ENCODE measurements at places on chromosomes 1 and 21.

GRCh38 chr1:24503059-24503751, 569 bp downstream of the RCAN3 start:
- H3K4me1 ChIP-seq = peaks cover 74% of the 10 kb centered on the region
- DNase-seq = peak; percentile 40
- no peaks in the 10 kb centered on the region for H3K27me3 ChIP-seq
- peaks cover 11% of the 10 kb centered on the region for H3K36me3 ChIP-seq

GRCh38 chr1:59266180-59266926, 30.5 kb upstream of the FGGY start:
- H3K27ac ChIP-seq = no peak overlapping the region
- DNase-seq = no peak
- H3K4me3 ChIP-seq = no peak overlapping the region
- H3K4me1 ChIP-seq = no peaks in the 10 kb centered on the region
- H3K36me3 ChIP-seq = no peaks in the 10 kb centered on the region

GRCh38 chr1:220685879-220686278, 4.3 kb upstream of the C1orf115 start:
- no peak overlapping the region for H3K4me3 ChIP-seq
- no peak for DNase-seq
- H3K27ac ChIP-seq = no peak overlapping the region
- H3K27me3 ChIP-seq = peaks cover 5% of the 10 kb centered on the region
- H3K4me1 ChIP-seq = peaks cover 4% of the 10 kb centered on the region
- no peaks in the 10 kb centered on the region for H3K36me3 ChIP-seq

- H3K27ac ChIP-seq = no peak overlapping the region
- H3K27me3 ChIP-seq = peaks cover 15% of the 10 kb centered on the region
- H3K4me1 ChIP-seq = no peaks in the 10 kb centered on the region
- DNase-seq = no peak
- H3K4me3 ChIP-seq = no peak overlapping the region
These were observed 5.3 kb downstream of the GABRD start for GRCh38 chr1:2024451-2024850.

GRCh38 chr1:185062710-185063370, 17.5 kb downstream of the RNF2 start:
- H3K4me3 ChIP-seq = no peak overlapping the region
- no peaks in the 10 kb centered on the region for H3K27me3 ChIP-seq
- H3K27ac ChIP-seq = no peak overlapping the region
- peaks cover 20% of the 10 kb centered on the region for H3K4me1 ChIP-seq

- no peaks in the 10 kb centered on the region for H3K4me1 ChIP-seq
- no peaks in the 10 kb centered on the region for H3K27me3 ChIP-seq
- H3K4me3 ChIP-seq = no peak overlapping the region
- H3K27ac ChIP-seq = no peak overlapping the region
These were observed 161.2 kb downstream of the HMCN1 start for GRCh38 chr1:185895208-185895900.

- H3K27me3 ChIP-seq = no peaks in the 10 kb centered on the region
- H3K4me1 ChIP-seq = no peaks in the 10 kb centered on the region
- no peak overlapping the region for H3K27ac ChIP-seq
- H3K36me3 ChIP-seq = no peaks in the 10 kb centered on the region
These were observed 11.7 kb upstream of the MYOCOS start for GRCh38 chr1:171610385-171610784.

GRCh38 chr1:246680190-246680589, 44.0 kb upstream of the SCCPDH start:
- no peak overlapping the region for H3K27ac ChIP-seq
- no peak overlapping the region for H3K4me3 ChIP-seq
- no peak for DNase-seq
- no peaks in the 10 kb centered on the region for H3K4me1 ChIP-seq
- H3K27me3 ChIP-seq = no peaks in the 10 kb centered on the region

DNA sequence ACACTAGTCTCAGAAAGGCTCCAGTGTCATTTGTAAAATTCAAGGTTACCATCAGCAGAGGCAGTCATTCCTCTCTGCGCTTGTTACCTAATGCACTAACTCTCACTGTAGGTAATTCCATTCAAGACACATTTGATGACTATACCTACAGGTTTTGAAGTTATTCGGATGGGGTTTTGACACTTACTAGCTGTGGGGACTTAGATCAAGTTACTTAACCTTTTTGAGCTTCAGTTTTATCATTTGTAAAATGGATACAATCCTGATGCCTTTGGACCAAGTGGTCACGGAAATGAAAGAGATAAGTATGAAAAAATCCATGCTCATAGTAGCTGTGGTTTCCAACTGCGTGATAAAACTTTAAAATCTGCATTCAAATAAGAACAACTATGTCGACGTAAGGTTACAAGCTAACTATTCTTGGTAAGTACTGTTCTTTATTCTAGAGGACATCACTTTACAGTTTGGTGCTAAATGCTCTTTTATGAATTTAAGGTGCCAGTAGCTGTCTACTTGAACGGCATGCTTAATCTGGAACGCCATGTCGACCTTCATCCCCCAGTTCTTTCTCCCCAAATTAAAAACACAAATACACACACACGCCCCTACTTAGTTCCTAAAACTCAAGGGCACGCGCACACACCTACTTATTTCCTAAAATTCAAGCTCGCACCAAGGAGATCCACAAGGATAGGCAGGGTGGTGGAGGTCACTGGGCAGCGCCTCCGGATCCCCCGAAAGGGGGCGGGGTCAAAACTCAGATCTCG, 550 bp upstream of the NFYC start:
- peaks cover 49% of the 10 kb centered on the region for H3K4me1 ChIP-seq
- H3K4me3 ChIP-seq = peak overlapping the region; percentile 89
- no peak for DNase-seq
- H3K36me3 ChIP-seq = peaks cover 32% of the 10 kb centered on the region
- no peaks in the 10 kb centered on the region for H3K27me3 ChIP-seq

DNA sequence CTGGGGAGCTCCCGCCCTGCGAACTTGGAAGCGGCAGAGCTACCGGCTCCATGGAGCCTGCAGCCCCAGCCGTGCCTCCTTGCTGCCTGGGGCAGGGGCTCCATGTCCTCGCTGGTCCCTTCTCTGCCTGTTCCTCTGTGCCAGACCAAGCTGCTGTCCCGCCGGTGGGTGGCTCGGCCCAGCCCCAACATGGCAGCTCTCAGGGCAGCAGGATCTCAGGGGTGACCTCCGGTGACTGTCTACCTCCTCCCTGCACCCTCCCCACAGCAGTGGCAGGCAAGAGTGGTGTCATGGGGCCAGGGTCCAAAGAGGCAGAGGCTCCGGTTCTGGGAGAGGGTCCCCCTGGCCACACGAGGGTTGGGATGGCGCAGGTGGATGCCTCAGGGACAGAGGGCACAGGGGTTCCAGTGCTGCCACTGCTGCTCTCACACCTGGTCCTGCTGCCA, 45.8 kb downstream of the ATP6V1G3 start:
- peaks cover 2% of the 10 kb centered on the region for H3K27me3 ChIP-seq
- DNase-seq = no peak
- H3K4me1 ChIP-seq = peaks cover 8% of the 10 kb centered on the region
- no peak overlapping the region for H3K27ac ChIP-seq

DNA sequence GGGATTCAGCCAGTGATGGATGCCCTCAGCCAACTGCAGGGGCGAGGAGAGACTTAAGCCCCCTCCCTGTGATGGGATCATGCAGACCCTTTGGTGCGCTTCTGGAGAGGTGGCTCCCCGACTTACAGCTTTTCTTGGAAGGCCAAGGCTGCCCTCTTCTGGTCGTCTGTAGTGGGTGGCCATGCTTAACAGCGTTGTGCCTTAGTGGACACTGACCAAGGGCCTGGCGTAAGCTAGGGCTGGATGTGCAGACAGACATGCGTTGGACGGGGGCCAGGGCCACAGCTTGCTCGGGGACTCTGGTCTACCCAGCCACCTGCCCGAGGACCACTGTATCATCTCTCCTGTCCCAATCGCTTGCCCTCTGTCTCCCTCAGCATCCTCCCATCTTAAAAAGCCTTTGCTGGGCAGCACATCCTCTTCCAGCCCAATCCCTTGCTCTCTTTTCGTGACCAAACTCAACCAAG, 5.5 kb downstream of the AZIN2 start:
- H3K27ac ChIP-seq = no peak overlapping the region
- no peaks in the 10 kb centered on the region for H3K36me3 ChIP-seq
- H3K27me3 ChIP-seq = peaks cover 25% of the 10 kb centered on the region
- peaks cover 32% of the 10 kb centered on the region for H3K4me1 ChIP-seq
- DNase-seq = no peak

Measured in activated T-helper 2 cell treated with anti-CD3 and anti-CD28 coated beads, Interferon-gamma antibody, Interleukin-2, Interleukin-4, amounts not matched to agents 10 μg/mL and 5 μg/mL and 100 μg/mL, durations not matched to agents 14 hours and 24 hours and 36 hours (primary cell).